ENCODE measurements at places on chromosomes 7 and 10. TPM values are rescaled to one million over a fixed set of nuclear protein-coding genes. Genes with fewer than 3 reads are reported as not detected.

Gene TPST1
- total RNA-seq, result 21.1 TPM

Gene SHH
- total RNA-seq, result 23.2 TPM

DNA sequence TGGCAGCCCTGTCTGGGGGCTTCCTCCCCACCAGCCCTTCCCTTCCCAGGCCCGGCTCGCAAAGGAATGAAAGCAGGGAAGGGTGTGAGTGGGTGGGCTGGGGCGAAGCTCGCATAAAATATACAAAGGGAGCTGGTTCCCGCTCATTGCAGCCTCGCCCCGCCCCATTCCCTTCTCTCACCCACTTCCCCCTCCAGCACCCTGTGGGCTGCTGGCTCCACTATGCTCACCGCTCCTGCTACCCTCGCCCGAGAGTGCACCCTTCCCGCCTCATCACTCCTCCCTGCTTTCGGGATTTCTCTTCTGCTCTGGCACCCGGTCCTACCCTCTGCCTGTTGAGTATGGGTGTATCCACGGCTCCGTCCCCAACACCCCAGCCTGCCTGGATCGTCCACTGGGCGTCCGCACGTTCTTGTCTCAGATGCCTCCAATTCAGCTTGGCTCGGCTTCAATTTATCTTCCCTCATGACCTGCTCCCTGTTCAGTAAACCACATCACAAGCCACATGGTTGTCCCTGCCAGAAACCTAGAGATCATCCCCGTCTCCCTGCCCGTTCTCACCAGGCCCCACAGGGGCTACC, 14.4 kb upstream of the TTYH3 start:
- DNase-seq, result no peak

DNA sequence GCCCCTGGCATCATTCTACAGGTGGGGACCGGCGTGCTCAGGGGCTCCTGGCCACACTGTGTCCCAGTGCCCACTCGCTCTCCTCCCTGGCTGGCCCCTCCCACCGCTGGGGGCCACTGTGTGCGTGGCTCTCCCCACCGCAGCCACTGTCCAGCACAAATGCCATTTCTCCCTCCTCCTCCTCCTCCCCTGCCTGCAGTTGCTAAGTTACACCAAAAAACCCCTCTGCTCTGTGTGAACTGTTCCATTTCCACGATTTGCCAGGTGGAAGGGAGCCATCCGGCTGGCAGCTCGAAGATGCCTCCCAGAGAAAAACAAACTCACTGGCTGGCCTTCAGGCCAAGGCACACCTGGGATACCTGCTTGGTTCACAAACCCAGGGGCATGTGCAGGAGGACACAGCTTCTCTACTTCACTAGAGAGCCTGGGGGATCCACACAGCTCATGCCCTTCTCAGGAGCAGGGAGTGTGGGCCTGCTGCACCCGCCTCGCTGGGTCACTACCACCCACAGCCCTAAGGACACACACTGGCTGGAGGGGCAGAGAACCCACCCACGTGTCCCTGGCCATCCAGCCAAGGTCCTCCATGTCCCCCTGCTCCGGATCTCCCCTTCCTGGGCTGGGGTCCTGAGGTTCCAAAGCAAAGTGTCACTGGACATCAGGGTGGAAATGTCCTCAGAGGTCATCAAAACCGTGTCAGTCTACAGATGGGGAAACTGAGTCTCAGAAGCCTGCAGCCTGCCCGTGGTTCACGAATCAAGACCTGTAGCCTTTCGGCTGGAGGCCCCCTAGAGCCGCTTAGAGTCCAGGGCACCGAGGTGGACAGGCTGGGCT, 1.7 kb downstream of the RASGEF1A start:
- DNase-seq, result no peak

DNA sequence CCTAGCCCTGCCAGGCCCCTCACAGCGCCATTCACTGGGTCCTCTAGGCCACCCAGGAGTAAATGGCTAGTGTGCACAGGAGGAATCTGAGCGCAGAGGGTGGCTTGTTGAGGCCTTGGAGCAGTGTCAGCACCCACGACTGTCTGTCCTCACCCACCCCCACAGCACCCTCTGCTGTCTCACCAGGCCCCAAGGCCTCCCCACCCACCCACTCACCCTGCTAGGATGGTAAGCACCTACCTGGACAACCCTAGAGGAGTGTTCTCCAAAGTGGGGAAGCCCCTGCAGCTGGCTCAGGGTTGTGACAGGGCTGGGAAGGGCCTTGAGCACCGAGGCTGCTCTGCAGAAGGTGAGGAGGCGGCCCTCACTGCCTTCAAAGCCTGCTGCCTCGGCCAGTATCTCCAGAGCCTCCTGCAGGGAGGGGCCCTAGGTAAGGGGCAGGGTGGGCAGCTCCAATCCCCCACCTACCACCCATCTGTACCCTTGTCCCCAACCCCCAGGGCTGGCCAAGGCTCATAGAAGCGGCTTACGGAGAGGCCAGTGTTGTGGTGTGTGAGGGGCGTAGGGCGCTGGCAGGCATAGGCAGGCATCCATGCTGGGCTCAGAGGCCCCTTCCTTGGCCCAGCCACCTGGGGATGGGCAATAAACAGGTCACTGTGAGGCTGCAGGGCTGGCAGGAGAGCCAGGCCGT, 2.9 kb downstream of the POLM start:
- DNase-seq, result no peak

Measured in ureter (tissue), 1 donor.